ENCODE measurements at places on chromosomes 5 and 9.

DNA sequence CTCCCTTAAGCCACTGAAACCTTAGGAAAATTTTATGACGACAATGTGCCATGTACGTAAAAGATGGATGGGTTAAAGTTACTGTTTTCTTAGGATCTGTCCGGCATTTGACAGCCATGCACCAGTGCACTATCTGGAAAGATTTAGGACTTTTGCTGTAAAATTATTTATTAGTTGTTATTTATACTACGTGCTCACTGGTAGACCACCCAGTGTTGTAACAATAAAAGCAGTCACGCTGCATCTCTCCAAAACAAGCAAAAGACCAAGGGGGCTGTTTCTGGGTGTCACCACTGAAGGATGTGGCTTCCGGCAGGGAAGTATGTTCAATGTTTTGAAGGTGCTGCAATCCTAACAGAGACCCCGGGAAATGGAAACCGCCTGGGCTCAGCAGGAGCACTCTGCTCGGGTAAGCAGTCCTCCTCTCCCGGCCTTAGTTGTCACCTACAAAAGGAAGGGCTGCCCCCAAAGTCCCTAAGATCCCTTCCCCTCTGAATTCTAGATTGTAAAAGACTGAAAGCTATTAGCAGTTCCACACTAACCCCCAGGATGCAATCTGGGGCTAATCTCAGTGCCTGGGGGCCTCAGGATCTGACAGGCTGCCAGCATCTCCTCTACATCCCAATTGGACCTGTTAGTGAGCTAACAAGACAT is 38.6 kb downstream of the SAXO1 start:
- no peak for DNase-seq

DNA sequence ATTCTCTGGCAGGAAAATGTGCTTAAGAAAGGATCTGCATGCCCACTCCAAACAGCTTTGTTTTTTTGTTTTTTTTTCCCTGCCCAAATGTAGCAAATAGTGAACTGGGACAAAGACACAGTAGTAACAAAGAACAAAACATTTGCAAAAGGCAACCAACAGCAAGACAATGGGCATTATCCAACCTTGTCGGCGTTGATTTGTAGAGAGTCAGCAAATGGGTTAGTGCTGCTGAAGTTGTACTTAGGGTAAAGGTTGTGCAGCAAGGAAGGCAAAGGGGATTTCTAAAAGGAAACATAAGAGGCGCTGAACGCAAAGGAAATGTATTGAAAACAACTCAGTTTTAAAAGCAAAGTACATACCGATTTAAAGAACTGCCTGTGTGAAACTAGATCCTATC is 136.2 kb downstream of the MPDZ start:
- no peak for DNase-seq

GRCh38 chr9:137181680-137182079 is 6.7 kb downstream of the ANAPC2 start:
- no peak for DNase-seq

- DNase-seq = no peak
Observed at GRCh38 chr5:54259090-54259489, 51.3 kb downstream of the ARL15 start.

- no peak for DNase-seq
Observed at GRCh38 chr5:141409598-141410306, 1.9 kb downstream of the PCDHGB6 start.

- DNase-seq = no peak
Observed at GRCh38 chr5:127112347-127112864, 39.1 kb upstream of the C5orf63 start.

GRCh38 chr9:4750023-4750673 is 9.1 kb upstream of the AK3 start:
- DNase-seq = peak; percentile 29

GRCh38 chr5:10559871-10560270 is 4.0 kb upstream of the ANKRD33B start:
- no peak for DNase-seq

DNA sequence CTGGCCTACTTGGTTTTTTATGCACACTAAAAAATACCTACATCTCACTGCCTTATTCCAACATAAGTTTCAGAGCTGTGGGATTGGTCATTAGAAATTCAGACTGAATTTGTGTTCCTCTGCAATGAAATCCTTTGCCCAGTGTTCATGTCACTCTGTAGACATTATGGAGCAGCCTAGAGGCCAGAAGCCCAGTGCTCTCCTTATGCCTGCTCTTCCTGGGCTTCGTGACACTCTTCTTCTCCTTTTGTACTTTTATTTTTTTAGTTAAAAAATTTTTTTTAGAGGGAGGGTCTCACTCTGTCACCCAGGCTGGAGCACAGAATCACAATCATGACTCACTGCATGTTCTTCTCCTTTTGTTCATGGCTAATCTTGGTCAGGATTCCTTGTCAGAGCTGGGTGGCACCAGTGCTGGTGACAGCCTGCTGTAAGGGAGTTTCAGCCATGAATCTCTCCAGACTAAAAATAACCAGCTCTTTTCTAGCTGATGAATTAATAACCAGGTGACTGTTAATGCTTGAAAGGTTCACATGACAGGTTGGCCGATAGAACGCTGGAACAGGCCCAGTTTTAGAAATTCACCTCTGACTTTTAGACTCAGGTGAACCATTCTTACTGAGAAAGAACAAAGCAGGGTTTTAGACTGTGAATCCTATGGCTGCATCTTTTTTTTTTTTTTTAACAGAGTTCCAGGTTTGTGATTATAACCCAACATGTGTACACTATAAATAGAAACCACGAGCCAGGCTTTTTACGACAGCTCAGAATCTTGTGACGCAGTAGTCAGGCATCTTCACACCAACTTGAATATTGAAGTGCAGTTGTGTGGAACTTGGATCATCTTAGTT is 34.1 kb upstream of the C5orf47 start:
- DNase-seq = no peak

DNA sequence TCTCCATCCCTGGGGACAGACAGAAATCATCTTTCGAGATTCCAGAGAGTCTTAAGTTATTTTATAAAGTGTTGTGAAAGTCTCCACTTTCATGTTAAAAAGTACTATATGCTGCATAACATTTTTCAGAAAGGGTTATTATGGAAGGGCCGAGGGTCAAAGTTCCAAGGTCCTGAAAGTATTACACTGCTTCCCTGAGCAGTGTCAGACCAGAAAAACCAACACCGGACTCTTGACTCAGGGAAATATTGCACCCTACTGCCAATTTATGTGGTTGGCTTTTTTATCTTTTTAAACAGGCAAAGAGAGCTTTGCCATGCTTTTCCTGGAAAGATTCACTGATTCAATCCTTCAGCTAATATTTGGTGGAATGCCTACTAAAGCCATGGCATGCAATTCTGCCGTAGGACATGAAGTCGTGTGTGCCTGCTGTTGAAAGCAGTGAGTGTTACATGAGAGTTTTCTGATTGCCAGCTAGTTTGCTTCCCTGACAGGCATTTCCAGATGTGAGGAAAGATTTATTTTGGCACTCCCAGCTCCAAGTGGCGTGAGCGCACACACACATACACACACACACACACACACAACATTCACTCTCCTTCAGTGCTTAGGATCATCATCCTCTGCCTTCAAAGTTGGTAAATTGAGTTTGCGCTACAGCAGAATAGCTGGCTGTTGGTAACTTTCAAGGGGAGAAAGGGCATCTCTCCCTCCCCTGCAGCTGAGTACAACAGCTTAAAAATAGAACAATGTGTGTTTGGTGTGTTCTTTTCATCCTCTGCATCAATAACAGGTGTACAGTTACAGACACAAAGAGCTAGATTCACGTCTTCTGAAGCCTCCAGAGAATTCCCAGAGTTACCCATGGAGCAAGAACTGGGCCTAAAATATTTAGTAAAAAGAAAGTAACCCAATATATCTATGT is 45.6 kb downstream of the SLC1A3 start:
- DNase-seq = no peak

GRCh38 chr5:16757989-16758501 is 141.2 kb upstream of the RETREG1 start:
- DNase-seq = no peak

- DNase-seq = no peak
Observed at GRCh38 chr5:79076819-79077218, 7.3 kb downstream of the BHMT2 start.

- no peak for DNase-seq
Observed at GRCh38 chr5:168427224-168427623, 59.0 kb upstream of the RARS1 start.

DNA sequence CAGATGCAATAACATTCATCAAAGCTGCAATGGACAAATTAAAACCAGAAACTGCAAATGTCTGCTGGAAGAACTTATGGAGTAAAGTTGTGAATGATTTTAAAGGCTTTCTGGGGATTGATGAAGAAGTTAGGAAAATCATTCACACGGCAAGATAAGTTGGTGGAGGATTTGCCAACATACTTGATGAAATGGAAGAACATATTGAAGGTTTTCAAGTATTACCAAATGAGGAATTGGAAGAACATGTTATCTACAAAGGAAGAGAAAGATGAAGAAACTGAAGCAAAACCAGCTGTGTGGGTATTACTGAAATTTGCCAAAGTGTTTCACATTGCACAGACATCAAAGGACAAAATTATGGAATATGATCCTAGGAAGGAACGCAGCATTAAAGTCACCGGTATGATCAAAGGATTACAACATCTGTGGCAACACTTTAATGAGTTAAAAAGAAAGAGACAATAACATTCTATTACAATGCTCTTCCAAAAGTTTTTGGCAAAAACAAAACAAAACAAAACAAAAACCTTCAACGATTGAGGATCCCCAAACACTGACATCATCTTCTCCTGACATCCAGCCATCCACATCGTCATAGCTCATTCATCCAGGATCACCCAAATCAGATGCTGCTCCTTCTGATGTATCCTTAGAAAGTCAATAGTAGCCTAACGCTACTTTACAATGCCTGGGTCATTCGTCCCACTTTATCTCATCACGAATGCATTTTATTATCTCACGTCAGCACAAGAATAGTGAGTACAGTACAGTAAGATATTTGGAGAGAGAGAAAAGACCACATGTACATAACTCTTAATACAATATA is 61.3 kb upstream of the SMC5 start:
- DNase-seq = no peak

DNA sequence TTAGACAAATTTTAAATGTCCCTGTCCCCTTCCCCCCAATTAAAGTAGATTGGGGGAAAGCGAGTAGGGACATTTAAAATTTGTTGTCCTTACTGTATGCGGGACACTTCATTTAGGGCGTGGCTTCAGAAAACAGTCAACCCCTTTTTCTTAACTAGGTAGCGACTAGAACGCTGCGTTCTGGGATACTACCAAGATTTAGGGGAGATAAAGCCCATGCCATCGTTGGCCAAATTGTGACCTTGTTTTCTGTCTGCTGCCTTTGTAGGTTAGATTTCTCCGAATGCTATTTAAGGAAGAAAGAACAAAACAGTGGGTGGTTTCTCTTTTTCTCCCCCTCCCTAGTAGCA is 1.2 kb downstream of the CKS2 start:
- no peak for DNase-seq

DNA sequence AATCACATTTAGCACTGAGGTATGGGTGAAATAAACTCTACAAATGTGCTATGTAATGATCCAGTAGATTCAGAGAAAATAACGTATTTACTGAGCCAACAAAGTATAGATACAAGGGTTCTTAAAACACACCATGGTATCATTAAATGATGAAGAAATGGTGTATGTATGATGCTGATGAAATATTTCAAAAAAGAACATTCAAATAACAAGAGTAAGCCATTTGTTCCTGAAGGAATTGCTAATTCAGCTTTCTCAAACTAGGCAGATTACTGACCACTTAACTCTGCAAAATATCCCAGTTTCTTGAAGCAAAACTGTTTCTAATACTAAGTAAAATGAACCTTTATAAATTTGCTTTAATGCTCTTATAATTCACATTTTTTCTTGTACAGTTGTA is 97.6 kb upstream of the IFNE start:
- DNase-seq = no peak

- no peak for DNase-seq
Observed at GRCh38 chr9:85594316-85594715, 147.4 kb downstream of the AGTPBP1 start.

DNA sequence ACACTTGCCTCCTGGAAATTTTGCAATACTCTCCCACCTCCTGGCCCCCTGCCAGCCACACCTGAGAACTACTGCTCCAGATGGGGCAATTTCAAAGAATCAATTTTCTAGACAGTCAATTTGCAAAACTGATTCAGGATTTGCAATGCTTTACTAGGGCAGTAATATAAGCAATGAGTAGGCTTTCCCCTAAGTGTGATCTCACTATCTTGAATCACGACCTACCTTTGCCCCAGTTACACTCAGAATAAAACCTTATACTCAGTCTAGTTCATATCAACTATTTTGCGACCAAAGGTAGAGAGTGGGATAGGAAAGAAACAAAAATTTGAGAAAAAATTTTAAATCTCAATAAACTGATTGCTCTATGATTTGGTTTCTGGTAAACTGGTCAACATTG is 54.4 kb downstream of the DROSHA start:
- DNase-seq = no peak

Measured in glomerular endothelial cell (primary cell).